Astrocyte of the spinal cord (primary cell): ENCODE measurements at places on chromosomes 5 and 9.

- DNase-seq, result no peak
These were observed 12.8 kb downstream of the PTAR1 start for GRCh38 chr9:69746859-69747560.

DNA sequence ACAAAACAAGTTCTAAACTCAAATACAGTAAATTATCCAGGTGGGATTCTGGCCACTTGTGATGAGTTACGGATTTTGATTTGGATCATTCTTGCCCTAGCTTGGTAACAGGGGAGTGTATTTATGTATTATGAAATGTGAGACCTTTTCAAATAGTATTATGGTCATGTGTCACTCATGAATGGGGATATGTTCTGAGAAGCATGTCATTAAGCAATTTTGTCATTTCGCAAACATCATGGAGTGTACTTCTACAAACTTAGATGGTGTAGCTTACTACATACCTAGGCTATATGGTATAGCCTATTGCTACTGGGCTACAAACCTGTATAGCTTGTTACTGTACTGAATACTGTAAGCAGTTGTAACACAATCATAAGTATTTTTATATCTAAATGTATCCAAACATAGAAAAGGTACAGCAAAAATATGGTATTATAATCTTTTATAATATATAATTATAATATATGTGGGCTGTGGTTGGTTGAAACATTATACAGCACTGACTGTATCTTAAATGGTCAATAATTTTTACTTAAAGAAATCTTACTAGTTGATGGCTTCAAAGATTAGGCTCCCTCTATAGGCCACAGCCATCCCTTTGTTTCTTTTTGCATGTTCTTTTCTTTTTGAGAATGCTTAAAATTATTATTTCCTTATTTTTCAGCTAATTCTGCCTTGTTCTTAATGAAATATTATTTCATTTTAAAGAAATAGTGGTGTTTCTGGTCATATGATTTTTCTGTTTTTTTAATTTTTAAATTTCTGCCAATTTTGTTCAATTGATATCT is 128.4 kb downstream of the MAST4 start:
- peak; percentile 7 for DNase-seq

- DNase-seq, result no peak
These were observed 145.5 kb upstream of the MAP3K1 start for GRCh38 chr5:56669534-56670483.

- no peak for DNase-seq
These were observed 30.1 kb downstream of the EGR1 start for GRCh38 chr5:138495351-138495750.

DNA sequence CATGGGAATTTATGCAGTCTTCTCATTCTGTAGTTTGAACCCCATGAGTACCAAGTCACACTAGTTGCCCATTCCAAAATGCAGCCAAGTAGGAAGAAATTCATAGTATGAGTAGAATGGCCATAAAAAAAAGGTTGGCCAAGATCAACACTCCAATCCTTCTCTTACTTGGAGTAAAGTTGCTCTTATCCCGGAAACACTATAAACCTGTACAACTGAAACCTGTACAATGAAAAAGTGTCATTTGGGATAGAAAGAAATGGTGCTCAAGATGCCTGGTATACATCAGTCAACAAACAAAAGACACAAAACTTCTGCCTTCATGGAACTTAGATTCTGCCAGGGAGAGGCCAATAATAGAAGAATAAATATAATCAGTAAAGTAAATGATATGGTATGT is 325.0 kb downstream of the NFIB start:
- DNase-seq, result no peak
